COLO829 (cell line): ENCODE measurements at places on chromosomes 11 and 22.

DNA sequence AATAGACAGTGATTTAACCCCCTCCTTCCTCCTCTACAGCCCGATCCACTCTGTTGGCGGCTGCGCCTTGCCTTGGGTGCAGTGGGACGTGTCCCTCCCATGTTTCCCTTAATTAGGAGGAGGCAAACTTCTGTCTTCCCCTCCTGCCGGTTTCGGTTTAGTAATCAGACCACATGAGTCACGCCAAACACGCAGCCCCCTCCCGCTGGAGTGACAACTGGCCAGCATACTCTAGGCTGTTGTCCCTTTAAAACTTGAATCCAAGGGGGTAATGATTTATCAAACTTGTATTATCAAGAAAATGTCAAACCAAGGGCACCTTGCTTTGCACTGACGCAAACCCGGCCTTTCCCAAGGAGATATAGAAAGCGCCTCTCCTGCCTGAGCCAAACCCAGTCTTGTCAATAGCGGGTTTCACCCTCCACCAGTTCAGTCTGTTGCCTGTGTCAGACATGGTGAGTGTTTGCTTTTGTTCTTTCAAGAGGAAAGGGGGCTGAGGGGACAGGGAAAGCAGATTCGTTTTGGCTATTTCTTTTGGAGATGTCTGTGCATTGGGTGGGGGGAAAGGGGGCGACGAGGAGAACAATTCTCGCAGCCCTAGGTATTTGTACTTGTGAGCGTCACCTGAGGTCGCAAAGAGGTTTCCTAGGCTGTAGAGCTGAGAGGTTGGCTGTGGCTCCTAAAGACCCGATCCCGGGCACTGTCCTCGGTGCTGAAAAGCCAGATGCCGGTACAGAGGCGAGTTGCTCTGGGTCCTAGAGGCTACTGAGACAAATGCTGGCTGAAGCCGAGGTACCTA is at the start of gene SLC6A5:
SLC6A5 (plus strand) TSS at position 388 of the 799 bp plus-strand sequence; CDS start at position 453, 65 bp downstream.
- peak; percentile 54 for DNase-seq

GRCh38 chr11:85787809-85788760 is 22.9 kb downstream of the SYTL2 start:
- no peak for DNase-seq

- no peak for DNase-seq
Observed at GRCh38 chr22:17915188-17915587, 109.2 kb downstream of the MICAL3 start.

DNA sequence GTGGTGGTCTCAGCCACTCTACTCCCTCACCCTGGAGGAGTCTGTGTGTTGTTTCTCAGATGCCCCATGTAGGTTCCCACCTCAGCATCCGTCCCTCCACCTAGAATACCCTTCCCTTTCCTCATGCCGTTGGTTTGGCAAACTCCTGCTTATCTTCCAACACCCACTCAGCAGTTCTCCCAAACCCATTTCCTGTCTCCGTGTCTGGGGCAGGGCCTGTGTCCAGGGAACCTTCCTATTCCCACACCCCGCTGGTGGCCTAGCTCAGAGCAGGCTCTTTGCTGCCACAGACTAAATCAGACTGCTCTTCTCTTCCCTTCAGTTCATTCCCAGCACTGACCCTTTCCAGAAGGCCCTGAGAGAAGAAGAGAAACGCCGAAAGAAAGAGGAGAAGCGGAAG is 7.5 kb upstream of the SREBF2 start:
- no peak for DNase-seq

DNA sequence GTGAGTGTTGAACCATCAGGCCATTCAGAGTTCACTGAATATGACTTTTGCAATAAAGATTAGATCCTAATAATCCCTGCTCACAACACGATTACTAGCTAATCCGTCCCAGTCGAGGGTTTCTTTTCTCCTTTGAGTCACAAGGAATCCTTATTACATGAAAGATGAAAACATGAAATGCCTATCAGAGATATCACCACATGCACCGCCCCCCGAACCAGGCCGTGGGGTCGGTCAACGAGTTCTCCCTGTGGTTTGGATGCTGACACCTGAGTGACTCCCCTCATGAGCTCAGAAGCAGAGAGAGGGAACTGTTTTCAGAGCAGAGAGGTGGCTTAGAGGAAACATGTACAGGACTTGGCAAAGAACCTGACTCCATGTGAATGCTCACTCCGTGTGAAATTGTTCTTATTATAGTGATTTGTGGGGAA is 263.3 kb downstream of the ETS1 start:
- no peak for DNase-seq

GRCh38 chr11:111423250-111423615 is 44.2 kb upstream of the POU2AF1 start:
- DNase-seq, result no peak

- no peak for DNase-seq
Observed at GRCh38 chr11:76152741-76153570, 53.3 kb downstream of the WNT11 start.

GRCh38 chr11:109421981-109422869 is at the start of gene C11orf87:
TSS of gene C11orf87 (plus strand) at chr11:109422190. CDS start at chr11:109423634, 1,444 bp downstream.
- no peak for DNase-seq

DNA sequence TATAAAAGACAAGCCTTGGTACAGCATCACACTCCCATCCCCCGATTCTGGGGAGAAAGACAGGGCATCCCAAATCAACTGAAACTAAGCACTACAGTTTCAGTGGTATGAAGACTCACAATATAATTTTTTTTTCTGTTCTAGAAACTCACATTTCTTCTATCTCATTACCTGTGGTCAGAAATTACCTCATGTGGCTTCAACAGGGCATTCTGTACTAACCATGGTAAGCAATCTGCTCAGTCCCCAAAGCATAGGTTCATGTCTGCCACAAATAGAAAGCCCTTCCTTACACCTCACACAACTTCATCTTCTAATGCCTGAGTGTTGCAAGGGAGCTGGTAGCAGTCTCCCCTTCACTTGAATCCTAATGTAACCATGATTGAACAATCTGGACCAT is 147.4 kb upstream of the POU2AF2 start:
- DNase-seq, result no peak
